ENCODE measurements at places on chromosomes 3 and 15.

DNA sequence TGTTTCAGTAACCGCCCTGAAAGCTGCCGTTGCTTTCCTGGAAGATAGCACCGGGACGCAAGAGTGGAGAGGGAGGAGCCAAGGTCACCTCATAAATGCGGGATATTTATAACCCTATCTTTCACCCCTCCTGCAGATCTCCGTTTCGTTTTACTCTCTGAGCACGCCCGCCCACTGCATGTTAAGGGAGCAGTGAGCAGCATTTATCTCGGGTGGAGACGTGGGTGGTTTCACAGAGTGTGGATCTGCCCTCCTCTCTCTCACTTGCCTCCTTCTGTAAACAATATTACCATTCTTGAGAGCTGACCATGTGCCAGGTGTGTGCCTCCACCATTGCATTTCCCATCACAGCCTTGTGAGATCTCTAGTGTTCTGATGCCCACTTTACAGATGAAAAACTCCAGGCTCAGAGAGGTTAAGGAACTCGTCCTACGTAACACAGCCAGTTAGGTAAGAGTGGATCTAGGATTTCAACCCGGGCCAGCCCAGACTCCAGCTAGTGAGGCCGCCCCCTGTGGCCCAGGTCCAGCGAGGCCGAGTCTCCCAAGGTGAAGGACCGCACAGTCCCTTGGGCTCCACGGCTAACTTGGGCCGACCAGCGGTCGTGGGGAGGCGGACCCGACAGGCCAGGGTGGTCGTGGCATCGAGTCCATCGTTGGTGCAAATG is 16.9 kb upstream of the SEMA4B start:
- no peak for DNase-seq

DNA sequence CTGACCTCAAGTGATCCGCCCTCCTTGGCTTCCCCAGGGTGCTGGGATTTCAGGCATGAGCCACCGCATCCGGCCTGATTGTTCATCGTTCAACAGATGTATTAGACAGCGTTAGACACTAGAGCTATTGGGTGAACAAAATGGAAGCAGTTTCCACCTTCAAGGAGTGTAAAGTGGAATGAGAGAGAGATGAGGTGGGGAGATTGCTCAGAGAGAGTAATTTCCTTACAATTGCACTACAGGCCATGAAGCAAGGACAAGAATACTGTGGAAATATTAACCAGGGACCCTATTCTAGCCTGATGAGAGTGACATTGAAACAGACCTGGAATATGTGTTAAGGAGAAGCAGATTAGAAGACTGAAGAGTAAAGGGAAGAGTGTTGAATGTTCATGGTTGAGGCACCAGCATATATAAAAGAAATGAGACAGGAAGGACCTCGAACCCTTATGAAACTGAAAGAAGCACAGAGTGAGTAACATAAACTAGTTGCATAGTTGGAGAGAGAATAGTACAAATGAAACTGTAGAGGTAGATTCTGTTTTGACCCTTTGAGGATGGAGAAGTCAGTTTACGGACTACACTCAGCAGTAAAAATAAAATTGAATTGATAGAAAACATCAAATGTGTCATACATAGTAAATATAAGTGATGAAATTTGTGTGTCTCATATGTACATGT is 7.2 kb downstream of the RTF1 start:
- no peak for DNase-seq

GRCh38 chr3:31871939-31872507 is 109.0 kb downstream of the OSBPL10 start:
- DNase-seq, result no peak

GRCh38 chr15:83571820-83572707 is 81.9 kb upstream of the ADAMTSL3 start:
- no peak for DNase-seq

Data from T-helper 17 cell (primary cell).